Stimulated activated CD4-positive, alpha-beta T cell treated with anti-CD3 and anti-CD28 coated beads, Interleukin-4, amount 100 ng/mL, for 24 hours (primary cell): ENCODE measurements at places on chromosomes 6 and 20.

DNA sequence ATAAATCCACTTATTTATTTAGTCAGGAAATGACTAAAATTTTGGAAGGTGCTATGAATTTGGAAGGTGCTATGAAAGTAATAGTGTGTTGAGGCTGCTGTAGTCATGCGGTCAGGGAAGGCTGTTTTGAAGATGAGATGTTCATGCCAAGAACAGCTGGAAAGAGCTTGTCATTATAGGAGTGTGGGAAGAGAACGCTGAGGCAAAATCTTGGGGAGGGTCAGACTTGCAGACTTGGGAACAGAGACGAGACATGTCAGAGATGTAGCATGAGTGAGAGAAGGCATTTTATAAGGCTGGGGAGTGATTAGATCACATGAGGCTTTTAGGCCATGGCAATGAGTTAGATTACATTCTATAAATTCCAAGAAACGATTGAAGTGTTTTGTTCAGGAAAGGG is 124.0 kb upstream of the B3GAT2 start:
- no peak for DNase-seq

DNA sequence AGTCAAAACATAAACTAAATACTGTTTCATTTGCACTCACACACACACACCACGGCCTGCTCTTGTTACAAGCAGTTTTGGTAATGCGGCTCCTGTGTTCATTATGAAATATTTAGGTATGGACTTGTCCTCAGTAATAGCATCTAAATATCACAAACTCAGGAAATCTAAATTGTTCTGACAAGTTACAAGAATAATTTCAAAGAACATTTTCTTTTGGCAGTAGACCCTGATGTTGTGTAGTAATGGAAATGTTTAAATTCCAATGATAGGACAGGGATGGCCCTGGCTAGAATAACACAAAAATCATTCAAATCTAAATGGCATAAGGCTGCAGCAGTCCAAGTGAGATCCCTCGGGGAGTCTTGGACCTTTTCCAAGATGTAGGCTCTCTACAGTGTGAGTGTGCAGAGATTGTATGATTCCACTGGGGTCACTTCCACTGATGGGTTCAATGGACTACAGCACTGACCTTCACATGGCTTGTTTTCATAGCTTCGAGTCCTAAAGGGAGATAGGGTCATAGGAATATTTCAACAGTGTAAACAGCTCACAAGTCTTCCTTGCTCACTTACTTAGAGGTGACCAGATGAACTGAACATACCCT is 210.6 kb upstream of the PLCB4 start:
- no peak for DNase-seq

DNA sequence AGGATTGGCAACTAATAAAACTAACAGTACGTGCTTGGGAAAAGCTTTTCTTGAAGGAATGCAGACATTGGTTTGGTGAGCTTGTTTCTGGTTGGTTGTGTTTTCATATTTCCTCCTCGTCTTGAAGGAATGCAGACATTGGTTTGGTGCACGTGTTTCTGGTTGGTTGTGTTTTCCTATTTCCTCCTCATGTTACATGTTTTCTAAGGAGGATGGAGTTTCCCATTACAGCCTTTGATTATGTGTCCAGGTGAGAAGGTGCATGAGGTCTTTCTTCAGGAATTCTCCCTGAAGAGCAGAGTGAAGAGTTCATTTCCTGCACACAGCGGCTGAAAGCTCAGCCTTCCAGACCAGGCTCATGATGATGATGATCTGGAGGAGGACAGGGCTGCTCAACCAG is 190.6 kb downstream of the SMOC2 start:
- no peak for DNase-seq

DNA sequence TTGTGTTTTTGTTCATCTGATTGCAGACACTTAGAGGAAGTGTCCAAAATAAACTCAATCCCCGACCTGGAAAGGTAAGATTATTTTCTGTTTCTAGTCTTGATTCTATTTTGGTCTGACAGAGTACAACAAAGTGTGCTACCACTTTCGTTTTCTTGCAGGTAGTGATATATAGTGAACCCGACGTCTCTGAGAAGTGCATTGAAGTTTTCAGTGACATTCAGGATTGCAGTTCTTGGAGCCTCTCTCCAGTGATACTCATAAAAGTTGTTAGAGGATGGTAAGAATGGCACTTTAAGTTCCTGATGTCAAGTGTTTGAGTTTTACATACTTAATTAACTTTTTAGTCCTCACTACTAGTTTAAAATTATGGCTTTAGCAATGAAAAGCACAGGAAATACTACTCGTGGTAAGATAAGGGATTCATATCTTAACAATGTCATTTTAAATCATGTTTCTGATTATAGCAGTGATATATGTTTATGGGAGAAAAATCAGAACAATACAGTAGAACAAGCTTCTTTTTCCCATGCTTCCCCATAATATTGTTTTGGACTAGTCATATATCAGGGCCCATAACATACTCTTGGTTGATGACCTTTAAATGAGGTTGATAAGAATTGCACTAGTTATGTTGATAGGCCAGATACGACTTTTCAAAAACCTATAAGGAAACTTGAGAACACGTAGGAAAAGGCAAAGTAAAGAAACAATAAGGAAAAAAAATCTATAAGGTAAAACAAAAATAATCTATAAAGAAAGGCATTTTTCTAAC is 104.0 kb downstream of the RTN4IP1 start:
- no peak for DNase-seq

- DNase-seq = peak; percentile 41
Observed at GRCh38 chr6:157860505-157860991, 37.5 kb downstream of the SNX9 start.

GRCh38 chr20:24316731-24317130 is 152.7 kb upstream of the SYNDIG1 start:
- DNase-seq = no peak

DNA sequence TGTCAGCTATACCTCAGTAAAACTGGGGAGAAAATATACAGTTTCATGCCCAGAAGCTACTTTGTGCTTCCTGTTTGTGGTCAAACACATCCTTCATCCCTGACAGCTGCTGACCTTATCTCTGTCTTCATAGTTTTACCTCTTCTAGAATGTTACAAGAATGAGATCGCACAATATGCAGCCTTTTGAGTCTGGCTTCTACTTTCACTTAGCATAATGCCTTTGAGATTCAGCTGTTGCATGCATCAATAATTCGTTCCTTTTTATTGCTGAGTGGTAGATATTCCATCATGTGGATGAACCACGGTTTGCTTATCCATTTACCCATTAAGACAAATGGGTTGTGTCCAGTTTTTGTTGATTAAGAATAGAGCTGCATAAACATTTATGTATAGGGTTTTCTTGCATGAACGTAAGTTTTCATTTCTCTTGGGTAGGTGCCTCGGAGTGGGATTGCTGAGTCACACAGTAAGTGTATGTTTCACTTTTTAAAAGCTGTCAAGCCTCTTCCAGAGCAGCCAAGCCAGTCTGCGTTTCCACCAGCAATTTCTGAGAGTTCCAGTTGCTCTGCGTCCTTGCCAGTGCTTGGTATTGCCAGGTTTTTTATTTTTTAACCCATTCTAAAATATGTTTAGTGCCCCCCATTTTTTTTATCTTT is 86.6 kb upstream of the PAX1 start:
- no peak for DNase-seq
